Stimulated activated CD4-positive, alpha-beta T cell treated with anti-CD3 and anti-CD28 coated beads, Interleukin-4, amount 100 ng/mL, for 1 hour (primary cell): ENCODE measurements at places on chromosomes 4 and X.

- DNase-seq: no peak
Measured at GRCh38 chr4:186081202-186081807, 12.3 kb downstream of the TLR3 start.

- no peak for DNase-seq
Measured at GRCh38 chr4:147071209-147071740, 125.6 kb upstream of the TTC29 start.

DNA sequence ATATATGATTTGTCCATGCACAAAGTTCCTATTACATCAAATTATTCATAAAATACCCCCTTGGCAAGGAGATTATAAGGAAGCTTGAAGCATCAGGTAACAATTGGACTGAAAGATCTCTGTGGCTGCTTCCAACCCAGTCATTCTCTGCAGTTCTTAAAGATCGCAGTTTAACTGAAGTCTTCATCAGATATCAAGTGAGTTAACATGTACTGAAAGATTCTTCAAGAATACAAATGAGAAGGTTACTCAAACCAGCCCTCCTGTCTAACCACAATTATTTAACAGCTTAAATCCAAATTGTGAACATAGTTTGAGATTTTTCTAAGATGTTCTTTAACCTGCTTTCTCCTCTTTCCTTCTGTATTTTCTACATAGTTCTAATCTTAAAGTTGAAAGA, 56.1 kb downstream of the SLC10A7 start:
- no peak for DNase-seq

GRCh38 chrX:134526399-134526798, 66.4 kb downstream of the HPRT1 start:
- DNase-seq: no peak

DNA sequence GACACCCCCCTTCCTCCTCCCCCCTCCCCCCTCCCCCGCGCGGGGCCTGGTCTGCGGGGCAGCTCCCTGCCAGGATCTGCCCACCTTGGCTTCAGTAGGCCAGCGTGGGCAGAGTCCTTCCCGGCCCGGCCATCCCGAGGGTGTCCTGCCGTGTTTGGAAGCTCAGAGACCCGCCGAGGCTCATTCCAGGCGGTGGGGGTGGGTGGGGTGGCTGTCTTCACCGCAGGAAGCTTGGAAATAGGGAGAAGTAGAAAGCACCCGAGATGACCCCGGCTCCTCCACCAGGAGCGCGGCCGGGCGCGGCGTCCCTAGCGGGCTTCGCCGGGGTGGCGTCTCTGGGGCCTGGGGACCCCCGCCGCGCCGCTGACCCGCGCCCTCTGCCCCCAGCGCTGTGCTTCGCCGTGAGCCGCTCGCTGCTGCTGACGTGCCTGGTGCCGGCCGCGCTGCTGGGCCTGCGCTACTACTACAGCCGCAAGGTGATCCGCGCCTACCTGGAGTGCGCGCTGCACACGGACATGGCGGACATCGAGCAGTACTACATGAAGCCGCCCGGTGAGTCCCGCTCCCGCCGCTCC, 1.6 kb downstream of the NAT8L start:
- no peak for DNase-seq

DNA sequence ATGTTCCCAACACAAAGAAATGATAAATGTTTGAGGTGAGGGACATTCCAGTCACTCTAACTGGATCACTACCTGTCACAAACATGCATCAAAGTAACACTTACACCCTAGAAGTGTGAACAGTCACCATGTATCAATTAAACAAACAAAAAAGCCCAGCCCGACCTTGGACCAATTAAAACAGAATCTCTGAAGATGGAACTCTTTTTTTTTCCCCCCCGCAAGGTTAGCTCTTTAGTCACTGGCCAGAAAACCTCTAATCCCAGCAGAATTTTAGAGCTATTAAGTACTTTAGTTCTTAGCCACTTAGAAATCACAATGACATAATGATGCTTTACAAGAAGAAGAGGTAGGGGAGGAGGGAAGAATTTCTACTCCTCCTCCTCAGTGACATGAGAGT, 154.5 kb downstream of the PALLD start:
- no peak for DNase-seq

GRCh38 chrX:65635378-65635777, 32.1 kb upstream of the MSN start:
- no peak for DNase-seq

GRCh38 chrX:153560000-153560399, 38.9 kb downstream of the CCNQ start:
- no peak for DNase-seq

- DNase-seq: peak; percentile 65
Measured at GRCh38 chr4:40196724-40197281, at the start of gene RHOH. RHOH (plus strand) TSS chr4:40197031; CDS start chr4:40243387, 46,356 bp downstream.

GRCh38 chr4:92305148-92305877, 1.5 kb downstream of the GRID2 start:
- no peak for DNase-seq

GRCh38 chr4:57363346-57363745, 253.2 kb upstream of the IGFBP7 start:
- no peak for DNase-seq

GRCh38 chrX:102902355-102902754, 34.7 kb upstream of the RAB40AL start:
- DNase-seq: no peak

GRCh38 chr4:123450393-123450792, 53.8 kb downstream of the SPRY1 start:
- no peak for DNase-seq

- peak; percentile 4 for DNase-seq
Measured at GRCh38 chrX:129932821-129933321, 26.9 kb downstream of the UTP14A start.

- DNase-seq: no peak
Measured at GRCh38 chr4:144347121-144347520, 206.6 kb upstream of the GYPA start.

- DNase-seq: no peak
Measured at GRCh38 chr4:68606240-68606639, 30.1 kb upstream of the UGT2B17 start.

GRCh38 chrX:129544780-129545179, 4.7 kb downstream of the OCRL start:
- no peak for DNase-seq

GRCh38 chrX:136015016-136015415, 29.8 kb downstream of the SLC9A6 start:
- no peak for DNase-seq

DNA sequence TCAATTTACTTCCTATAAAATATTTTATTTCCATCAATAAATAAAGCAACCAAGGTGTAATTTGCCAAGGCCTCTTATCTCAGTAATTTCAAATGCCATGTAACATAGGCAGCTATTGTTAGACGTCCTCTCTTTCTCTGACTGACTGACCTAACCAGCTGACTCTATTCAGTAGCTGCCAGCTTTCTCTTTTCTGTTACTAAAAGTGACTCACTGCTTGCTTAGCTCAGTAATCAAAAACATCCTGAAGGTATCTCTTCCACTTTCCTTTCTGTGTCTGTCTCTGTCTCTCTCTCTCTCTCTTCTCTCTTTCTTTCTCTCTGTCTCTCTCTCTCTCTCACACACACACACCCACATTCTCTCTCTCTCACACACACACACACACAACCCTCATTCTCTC, 134.2 kb downstream of the SPOCK3 start:
- no peak for DNase-seq

DNA sequence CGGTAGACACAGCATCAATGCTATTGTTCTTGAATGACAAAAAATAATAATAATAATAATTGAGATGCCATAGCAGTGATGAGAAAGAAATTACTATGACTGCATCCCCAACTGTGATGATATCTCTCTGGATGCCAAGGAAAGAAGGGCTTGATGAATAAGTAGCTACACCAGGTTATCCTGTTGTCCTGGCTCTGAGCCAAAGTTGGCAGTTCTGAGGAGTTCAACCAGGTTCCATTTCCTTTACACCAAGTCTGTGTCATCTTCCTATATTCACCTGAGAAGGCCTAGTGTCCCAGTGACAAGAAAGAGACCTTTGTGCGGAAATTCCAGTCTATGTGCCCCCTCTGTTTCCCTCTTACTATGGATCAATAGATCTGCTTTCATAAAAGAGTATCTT, 3.4 kb upstream of the MAML3 start:
- DNase-seq: no peak

GRCh38 chr4:38386005-38386551, 277.9 kb upstream of the KLF3 start:
- no peak for DNase-seq

DNA sequence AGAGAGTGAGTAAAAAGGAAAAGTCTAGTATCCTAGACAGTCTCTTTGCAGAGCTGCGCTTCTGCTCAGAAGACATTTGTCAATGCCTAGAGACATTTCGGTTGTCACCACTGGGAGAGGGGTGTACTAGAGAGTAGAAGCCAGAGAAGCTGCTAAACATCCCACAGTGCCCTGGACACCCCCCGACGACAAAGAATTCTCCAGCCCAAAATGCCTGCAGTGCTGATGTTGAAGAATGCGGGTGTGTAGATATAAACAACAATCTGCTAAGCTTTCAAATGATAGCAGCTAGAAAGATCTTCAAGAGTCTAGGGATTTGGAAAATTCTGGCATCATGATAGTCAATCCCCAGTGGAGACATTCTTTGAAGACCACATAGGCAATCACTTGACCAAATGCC, 90.1 kb downstream of the PALLD start:
- DNase-seq: no peak

DNA sequence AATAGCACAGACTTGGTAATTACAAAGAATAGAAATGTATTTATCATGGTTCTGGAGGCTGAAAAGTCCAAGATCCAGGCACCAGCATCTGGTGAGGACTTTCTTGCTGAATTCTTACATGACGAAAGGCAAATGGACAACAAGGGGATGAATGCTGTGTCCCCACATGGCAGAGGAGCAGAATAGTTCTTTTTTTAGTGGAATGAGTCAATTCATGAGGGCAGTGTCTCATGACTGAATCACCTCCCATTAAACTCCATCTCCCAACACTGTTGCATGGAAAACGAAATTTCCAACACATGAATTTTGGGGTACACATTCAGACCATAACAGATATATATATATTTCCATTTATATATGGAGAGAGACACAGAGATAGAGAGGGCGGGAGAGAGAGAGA, 628.3 kb downstream of the TRIML1 start:
- no peak for DNase-seq

GRCh38 chr4:26099967-26100366, 185.9 kb downstream of the SMIM20 start:
- DNase-seq: no peak
